ENCODE measurements at places on chromosomes 13 and 19.

GRCh38 chr19:32232449-32232848, 113.0 kb upstream of the ZNF507 start:
- no peak for DNase-seq

DNA sequence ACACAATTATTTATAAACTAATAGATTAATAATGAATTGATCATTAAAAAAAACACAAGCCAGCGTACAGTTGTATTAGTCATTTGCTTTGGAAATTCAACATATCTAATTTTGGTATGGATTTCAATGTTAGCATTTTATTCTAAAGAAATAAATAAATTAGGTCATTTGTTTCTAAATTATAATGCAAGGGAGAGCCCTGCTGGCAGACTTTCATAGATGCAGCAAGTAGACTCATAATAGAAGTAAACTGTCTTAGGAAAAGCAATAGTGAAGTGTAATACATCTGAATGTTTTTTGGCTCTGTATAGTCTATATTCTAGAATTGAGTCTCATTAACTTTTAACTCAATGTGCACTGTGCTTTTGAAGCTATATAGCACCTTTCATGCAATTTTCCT, 982.4 kb upstream of the MIR17HG start:
- no peak for DNase-seq

DNA sequence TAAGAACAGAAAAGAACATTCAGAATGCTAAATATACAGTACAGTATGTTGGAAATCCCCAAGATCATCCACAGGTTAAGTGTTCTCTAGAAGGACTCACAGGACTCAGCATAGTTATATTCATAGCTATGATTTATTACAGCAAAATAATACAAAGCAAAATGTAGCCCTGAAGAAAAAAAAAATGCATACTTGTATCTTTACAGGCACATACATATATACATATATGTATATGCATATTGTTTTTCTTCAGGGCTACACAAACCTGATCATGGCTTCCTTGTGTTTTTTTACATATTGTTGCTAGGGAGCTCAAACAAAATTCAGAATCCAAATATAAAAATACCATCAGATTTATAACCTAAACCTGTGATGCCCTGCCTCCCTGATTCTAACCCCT, 78.5 kb downstream of the TUBA3C start:
- DNase-seq, result no peak

- no peak for DNase-seq
Observed at GRCh38 chr13:30094015-30094414, 213.3 kb downstream of the KATNAL1 start.

GRCh38 chr13:77267362-77267761, 59.5 kb downstream of the MYCBP2 start:
- DNase-seq, result no peak

GRCh38 chr13:110615005-110615321, 382 bp upstream of the NAXD start:
- DNase-seq, result no peak

DNA sequence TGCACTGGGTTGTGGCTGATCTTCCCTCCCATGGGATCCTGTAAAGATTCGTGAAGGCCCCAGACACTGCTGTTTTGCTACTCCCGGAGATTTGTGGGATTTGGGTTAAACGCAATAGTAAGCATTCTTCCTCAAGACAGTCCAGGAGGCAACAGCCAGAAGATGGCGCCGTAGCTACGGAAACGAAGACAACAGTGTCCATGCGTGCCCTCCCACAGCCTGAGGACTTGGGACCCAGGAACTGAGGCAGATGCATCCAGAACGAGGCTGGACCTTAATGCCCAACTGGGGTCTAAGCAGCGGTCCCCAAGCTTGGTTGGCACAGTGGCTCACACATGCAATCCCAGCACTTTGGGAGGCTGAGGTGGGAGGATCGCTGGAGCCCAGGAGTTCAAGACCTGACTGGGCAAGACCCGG, 57.6 kb upstream of the ZNF507 start:
- DNase-seq, result no peak

- no peak for DNase-seq
Observed at GRCh38 chr13:23790577-23791170, 98.5 kb downstream of the MIPEP start.

DNA sequence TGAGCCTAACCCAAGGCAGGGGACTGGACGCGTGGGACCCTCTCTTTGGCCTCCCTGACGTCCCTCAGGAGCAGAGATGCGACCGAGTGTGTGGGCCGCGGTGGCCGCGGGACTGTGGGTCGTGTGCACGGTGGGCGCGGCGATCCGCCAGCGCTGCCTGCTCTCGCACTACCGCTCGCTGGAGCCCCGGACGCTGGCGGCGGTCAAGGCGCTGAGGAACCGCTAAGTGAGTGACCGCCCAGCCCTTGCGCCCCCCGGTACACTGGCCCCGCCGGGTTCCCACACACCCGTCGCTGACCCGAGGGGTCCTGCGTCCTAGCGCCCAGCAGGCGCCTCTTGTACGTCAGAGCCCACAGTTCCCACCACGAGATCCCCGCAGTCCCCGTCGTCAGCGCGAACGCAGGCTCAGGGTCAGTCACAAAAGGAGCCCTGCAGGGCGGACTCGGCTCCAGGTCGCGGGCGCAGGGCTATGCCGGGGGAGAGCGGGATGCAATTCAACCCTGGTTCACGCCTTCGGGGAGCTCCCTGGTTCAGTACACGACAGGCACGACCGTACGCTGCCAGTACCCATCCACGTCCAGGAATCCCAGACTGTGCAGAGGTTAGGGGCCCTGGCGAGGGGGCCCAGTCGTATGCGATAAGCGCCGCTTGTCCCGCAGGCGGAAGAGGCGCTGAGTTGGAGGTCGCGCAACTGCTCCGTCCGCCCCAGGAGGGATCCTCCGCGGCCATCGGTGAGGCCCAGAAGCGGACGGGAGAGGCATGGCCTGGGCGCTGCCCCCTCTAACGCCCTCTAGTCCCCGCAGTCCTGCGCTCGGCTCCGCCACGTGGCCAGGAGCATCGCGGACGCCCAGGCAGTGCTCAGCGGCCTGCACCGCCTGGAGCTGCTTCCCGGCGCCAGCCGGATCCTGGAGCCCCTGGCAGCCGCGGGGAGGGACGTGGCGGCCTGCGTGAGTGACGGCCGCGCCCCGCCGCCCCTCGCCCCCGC, 3.6 kb upstream of the IFNL2 start:
- DNase-seq, result no peak

DNA sequence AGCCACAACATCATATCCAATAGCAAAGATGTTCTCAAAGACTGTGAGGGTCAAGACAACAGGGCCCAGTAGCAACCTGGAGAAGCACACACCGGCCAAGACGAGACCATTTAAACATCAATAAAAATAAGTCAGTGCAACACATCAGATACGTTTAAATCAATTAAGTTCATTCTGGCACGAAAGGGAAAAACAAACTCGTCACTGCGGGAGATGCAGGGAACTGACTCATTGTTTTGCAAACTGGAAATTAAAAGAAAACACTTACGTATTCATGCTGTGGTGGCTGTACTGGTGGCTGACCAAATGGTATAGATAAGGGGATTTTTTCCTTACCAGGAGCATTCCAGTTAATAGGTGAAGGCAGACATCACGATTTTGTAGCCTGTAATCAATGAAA, 26.3 kb upstream of the SLC15A1 start:
- no peak for DNase-seq

- no peak for DNase-seq
Observed at GRCh38 chr13:78430166-78430791, 173.1 kb downstream of the POU4F1 start.

GRCh38 chr13:98478189-98479129, 98.4 kb downstream of the STK24 start:
- no peak for DNase-seq

- no peak for DNase-seq
Observed at GRCh38 chr13:52599848-52600603, 42.2 kb upstream of the HNRNPA1L2 start.

GRCh38 chr13:75469047-75469446, 12.9 kb downstream of the TBC1D4 start:
- no peak for DNase-seq

DNA sequence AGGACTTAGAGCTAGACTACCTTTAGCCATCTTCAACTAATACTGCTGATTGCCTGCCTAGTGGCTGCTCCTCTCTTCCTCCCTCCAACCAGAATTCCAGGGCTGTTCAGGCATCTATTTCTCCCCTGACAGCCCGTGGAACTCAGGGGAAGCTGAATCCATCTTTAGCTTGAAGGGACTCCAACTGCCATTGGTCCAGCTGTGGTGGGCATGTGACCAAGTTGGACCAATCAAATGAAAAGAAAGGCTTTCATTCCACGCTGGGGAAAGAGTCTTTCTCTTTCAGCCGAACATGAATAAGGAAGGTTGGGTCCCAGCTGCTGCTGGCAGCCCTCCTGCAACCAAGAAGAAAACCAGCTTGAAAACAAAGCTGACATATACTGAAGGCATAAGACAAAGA, 168.5 kb upstream of the OBI1 start:
- no peak for DNase-seq

GRCh38 chr13:49132479-49133002, 87.6 kb upstream of the MLNR start:
- DNase-seq, result no peak

DNA sequence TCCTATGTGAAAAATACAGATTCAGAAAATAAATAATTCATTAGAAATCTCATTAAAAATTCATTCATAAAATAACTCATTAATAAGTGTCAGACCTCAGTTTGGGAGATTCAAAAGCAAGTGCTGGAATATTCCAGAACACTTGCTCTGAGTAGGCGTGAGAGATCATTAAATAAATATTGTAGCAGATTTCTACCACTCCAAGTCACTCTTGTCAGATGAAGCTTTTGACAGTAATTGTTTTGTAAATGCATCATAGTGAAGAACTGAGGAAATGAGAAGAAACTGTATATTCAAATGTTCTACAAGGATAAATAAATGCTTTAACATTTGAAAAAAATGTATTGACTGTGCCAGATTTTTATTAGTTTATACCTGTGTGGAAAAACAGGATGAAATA, 1228.1 kb downstream of the SLITRK1 start:
- DNase-seq, result no peak

DNA sequence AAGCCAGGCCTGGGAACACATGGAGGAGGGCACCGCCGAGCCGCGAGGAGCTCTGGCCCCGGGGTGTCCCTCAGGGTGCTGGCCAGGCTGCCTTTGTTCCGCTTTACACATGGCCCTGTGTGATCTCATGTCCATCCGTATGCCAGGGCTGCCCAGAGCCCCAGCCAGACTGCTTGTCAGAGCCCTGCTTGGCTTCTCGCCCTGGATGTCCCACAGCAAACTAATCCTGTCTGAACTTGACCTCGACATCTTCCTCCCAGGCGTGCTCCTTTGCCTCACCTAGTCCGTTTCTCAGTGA, 14.3 kb downstream of the BCKDHA start:
- no peak for DNase-seq

DNA sequence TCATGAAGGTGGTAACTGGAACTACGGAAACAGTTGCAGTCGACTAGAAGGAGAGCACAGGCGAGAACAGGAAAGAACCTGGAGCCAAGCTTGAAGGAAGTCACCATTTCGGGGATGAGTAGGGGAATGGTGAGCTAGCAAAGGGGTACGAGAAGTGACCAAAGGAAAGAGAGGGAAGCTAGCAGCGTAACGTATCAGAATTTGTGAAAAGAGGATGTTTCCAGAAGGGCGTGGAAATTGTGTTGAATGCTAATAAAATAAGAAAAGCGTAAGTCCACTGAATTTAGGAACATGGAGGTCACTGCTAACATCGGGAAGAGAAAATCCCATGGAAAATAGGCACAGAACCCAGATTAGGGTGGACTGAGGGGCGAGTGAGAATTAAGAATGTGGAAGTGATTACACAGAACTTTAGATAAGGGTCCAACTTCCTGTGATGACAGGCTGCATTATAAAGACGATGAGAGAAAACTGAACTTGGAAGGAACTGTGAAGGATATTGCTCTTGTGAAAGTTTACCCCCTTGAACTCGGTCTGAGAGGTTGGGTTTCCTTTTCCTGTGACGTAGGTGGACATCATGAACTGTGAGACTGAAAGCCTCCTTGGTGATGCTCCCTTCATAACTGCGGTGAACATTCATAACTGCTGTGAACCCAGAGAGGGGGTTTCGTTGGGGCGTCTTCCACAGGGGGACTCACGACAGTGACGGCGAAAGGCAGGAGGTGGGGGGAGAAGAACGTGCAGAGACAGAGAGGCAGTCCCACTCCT, 2.0 kb upstream of the FFAR2 start:
- no peak for DNase-seq

GRCh38 chr19:16076958-16077611, 790 bp downstream of the TPM4 start:
- DNase-seq, result no peak

GRCh38 chr13:113322043-113322461, 25.0 kb downstream of the LAMP1 start:
- no peak for DNase-seq

DNA sequence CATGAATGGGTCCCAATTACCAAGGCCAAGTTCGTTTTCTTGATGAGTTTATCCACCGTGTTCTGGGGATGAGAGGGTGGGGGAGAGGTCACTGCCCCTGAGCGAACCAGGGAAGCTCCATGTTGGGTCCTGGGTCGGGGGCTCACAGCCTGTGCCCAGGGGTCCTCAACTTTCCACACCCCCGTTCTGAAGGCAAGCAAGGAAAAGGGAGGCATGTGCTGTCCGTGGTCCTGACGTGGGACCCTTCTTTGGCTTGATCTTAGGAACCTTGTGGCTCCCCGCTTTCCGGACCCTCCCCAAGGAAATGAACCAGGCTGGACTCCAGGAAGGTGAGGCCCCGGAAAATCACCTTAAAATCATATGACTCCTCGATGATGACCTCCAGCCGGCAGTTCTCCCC, 18.2 kb upstream of the MEIS3 start:
- DNase-seq, result no peak

DNA sequence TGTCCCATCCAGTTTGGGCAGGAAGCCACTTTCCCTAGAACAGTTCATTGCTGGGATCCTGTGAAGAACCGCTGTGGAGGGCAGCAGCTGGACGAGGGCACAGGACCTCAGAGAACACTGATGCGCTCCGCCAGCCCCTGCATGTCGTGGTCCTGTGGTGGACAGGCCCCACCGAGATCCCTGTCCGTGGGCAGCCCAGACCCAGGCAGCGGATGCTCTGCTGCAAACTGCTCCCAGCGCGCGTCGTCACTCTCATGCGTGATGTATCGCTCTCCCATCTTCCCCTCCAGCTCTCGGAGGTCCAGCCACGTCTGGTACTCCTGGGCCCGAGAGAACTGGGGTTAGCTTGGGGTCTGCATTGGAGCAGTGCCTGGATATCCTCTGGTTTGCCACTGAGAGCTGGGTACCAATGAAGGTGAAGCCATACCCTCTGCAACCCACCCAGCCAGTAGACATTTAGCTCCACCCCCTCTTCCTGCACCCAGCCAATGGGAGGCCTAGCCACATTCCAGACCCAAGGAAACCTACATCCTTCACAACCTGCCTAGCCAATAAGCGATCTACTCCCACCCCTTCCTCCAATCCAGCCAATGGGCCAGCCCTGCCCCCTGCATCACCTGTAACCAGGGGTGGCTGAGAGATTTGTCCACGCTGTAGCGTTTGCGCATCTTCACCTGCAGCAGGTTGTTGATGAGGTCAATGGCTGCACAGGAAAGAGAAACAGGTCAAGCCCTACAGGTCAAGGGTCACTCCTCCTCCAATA, 13.6 kb upstream of the DACT3 start:
- no peak for DNase-seq
